ENCODE measurements at places on chromosomes 12 and 14. TPM values are rescaled to one million over a fixed set of nuclear protein-coding genes. Genes with fewer than 3 reads are reported as not detected.

Gene GUCY2C
- not detected for total RNA-seq

Gene IGFBP6
- total RNA-seq = 12.7 TPM

Gene CCDC196
- total RNA-seq = not detected

Gene DHRS2
- 0.92 TPM for total RNA-seq

Gene LIN7A
- total RNA-seq = 60.0 TPM

Measured in diencephalon (tissue), 1 donor.